Bronchus fibroblast of lung (primary cell): ENCODE measurements at places on chromosomes 5 and 9. TPM values are rescaled to one million over a fixed set of nuclear protein-coding genes. Genes with fewer than 3 reads are reported as not detected.

PCDHB16 gene
- under 0.01 TPM in 1 of 2 replicates, not detected in the other for total RNA-seq

MLANA gene
- not detected in 2 replicates for total RNA-seq

GAPVD1 gene
- 24.9 and 25.4 TPM in 2 replicates for total RNA-seq

CCL27 gene
- total RNA-seq: not detected in 2 replicates

CHMP5 gene
- 52.2 and 66.9 TPM in 2 replicates for total RNA-seq

GABRP gene
- total RNA-seq: not detected in 2 replicates

C5orf34 gene
- total RNA-seq: 7.6 and 7.7 TPM in 2 replicates

MEIKIN gene
- total RNA-seq: not detected in 2 replicates

ATP6V0E1 gene
- total RNA-seq: 88.9 and 94.0 TPM in 2 replicates

PTPN3 gene
- 1.3 and 1.6 TPM in 2 replicates for total RNA-seq

FBN2 gene
- 52.6 and 57.0 TPM in 2 replicates for total RNA-seq

SHISAL2B gene
- not detected in 2 replicates for total RNA-seq
